ENCODE measurements at places on chromosomes 11 and 22. TPM values are rescaled to one million over a fixed set of nuclear protein-coding genes. Genes with fewer than 3 reads are reported as not detected.

- peak; percentile 67 for DNase-seq
These were observed 56.0 kb downstream of the DCUN1D5 start for GRCh38 chr11:103035791-103036434.

- DNase-seq: no peak
These were observed 154.6 kb downstream of the HIPK3 start for GRCh38 chr11:33411751-33412150.

DNA sequence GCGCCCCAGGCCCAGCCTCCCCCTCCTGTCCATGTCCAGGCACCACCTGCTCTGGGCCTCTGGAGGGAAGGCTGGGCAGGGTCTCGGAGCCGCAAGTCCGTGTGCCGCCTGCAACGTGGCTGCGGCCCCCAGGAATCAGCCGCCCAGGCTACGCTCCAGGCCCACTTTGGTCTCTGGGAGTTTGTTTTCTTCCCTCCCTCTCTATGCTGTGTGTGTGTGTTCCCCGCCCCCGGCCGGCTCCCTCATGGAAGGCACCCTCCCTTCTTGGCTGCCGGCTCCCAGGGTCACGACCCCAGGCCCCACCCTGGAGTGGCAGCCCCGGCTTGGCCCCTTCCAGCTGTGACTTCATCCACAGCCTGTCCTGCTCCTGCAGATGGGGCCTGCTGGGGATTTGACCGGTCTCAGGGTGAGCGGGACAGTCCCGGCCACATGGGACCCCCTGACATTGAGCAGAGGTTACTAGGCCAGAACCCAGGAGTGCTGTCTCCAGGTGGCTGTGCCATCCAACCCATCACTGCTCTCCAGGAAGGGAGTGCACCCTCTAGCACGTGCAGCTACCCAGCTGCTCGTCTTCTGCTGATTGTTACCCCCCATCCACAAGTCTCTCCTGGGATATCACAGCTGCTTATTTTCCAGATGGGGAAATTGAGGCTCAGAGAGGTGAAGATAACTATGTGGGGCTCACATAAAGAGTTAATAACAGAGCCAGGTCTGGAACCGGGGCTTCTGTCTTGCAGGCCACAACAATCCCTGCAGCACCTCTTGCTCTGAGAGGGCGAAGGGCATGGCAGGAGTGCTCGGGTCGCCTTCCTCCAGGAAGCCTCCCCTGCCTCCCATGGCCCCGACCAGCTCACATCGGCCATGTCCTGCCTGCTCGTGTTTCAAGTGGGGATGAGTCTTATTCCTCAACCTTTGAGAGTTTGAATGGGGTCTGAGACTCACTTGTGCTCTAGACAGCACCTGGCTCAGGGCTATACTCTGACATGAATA lies 2.8 kb upstream of the LIF start:
- no peak for DNase-seq

DNA sequence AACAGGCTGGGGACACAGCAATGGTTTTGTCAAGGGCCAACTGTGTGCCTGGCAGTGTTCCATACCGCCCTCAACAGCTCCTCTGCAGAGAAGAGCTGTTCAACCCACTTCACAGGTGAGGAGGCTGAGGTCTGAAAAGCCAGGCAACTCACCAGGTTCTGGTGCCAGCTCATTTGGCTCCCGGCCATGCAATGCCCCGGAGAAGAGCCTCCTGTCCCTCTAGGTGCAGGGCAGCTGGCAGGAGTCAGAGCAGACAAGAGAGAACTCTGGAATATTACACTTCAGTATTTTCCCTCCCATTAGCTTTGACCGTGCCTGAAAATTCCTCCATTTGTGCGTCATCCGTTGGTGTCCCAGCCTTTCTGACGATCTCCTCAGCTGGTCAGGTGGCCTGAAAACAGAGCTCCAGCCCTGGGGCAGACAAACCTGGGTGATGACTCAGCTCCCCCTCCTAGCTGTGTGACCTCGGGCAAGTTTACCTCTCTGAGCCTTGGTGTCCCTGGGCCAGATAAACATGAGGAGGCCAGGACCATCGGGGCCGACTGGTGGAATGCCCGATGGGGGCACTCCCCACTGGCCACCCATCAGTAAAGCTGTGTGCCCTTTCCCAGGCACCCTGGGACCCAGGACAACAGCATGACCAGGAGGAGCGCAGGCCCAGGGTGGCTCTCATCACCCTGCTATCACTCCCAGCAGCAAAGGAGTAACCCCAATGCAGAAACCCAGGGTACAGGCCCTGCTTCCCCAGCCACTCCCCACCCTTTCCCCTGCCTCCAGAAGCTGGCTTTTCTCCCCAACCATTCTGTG lies 9.6 kb upstream of the C1QTNF6 start:
- no peak for DNase-seq

- no peak for DNase-seq
These were observed 21.4 kb downstream of the KIF18A start for GRCh38 chr11:28086569-28086968.

DNA sequence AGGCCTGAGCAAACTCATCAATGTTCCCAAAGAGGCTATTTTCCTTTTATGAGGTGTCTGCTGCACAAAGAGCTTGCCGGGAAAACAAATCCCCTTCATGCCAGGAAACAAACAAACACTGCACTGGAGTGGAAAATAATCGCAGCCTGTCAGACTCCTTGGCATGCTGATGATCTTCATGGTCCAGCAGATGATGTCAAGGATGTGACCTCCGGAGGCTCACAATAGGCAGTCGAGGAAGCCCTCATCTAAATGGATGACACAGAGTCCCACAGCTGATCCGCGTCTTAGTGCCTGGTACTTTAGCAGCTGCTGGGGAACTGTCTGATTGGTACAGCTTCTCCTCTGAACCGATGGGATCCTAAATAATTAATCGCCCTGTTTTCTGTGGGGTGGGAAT lies 187.6 kb downstream of the TENM4 start:
- no peak for DNase-seq

DNA sequence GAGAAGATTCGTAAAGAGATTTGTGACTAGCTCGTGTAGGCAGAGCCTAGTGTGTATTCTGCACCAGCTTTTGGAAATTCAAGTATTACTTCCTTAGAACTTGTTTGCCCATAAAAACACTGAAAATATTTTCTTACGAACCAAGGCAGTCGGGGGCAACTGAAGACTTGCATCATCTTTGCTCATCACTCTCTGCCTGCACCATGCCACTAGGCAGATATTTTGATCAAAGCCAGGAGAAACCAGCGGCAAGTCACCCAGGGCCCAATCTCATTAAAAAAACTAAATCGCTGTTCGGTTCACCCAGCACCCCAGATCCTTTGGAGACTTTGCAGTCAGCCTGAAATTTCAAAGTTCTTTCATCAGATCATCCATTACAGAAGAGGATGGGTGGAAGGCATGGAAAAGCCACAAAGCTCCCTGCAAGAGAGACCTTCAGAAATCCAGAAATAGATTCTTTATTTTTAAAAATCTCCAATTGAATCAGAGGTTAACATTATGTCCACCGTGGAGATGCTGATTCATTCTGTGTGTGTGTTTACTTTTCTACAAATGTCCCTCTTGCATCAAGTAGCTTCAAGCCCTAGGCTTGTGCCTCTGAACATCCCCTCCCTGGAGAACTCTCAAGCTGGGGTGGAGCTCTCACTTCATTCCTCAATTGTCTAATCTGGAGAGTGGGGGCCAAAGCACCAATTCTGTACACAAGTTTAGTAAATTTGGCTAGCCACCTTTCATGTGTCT lies 78.4 kb downstream of the ETS1 start:
- DNase-seq: no peak

DNA sequence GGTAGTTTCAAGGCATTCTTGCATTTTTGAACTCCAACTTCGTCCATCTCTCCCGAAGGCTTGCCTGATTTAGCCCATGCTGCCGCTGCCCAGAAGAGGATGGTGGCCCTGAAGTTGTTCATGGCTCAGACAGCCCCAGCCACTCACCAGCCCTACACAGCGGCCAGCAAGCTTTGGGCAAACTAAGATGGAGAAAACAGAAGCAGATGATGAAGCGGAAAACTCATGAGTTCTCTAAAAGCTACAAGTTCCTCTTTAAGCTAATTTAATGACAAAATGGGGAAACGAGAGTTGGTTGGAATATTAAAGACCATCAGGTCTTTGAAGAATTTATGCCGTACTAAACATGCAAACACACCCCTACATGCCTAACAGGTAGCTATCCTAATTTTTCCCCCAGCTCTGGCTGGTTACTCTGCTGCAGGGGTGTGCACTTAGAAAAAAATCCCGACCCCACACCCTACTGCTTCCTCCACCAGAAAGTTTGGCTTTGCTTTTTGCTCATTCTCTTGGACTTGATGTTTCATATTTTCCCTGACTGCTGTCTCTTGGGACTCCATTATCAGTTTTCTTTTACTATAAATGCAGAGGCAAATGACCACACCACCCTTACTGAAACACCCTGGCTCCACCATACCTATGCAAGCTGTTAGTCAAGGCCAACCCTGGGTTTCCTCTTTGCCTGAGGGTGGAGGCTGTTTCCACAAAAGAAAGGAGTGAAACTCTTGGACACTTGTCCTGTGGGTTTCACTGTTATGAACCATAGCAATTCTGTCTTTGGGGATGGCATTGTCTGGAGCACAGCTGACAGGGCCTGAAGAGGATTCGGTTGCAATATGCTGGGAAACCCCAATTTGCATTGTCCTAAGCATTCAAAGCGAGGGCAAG lies at the start of gene MPEG1:
Gene MPEG1 (minus strand): TSS at position 184 of the 888 bp plus-strand sequence. CDS start 62 bp downstream, at position 122.
- peak; percentile 83 for DNase-seq

NCAM1 gene
- 0.37 TPM for total RNA-seq

Data from B cell (primary cell).